Spinal cord (tissue), 10 donors: ENCODE measurements at places on chromosomes 16 and 17.

DNA sequence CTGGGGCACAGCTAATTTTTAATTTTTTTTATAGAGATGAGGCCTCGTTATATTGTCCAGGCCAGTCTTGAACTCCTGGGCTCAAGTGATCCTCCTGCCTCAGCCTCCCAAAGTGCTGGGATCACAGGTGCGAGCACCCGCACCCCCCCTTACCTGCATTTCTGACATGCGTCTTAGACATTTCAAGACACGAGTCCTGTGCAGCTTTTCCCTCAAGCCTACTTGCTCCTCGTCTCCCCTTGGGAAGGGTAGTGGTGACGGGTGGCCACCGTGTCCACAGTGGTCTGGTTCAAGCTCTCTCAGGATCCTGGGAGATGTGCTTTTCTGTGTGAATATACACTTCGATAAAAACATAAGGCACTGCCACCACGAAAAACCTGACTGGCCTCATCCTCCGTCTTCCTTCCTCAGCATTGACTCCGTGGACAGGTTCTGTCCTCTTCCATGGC, 9.6 kb downstream of the CANT1 start:
- DNase-seq, result no peak

GRCh38 chr16:75550211-75550662, 5.8 kb downstream of the TMEM231 start:
- DNase-seq, result peak; percentile 47

DNA sequence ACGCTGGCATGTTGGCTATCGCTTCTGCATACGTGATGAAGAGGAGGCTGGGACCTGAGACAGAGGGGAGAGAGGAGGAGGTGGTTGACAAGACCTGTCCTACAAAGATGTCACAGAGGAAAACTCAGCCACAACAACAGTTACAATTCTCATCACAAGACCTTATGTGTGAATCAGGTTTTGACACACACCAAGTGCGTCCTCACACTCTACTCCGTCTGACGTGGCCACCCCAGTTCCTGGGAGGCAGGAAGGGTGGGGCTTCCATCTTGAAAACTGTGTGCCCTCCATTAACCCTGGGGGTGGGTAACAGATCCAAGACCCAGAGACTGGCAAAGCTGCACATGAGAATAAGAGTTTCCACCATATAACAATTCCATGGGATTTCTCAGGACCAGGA, 24.1 kb downstream of the SLC6A4 start:
- no peak for DNase-seq

DNA sequence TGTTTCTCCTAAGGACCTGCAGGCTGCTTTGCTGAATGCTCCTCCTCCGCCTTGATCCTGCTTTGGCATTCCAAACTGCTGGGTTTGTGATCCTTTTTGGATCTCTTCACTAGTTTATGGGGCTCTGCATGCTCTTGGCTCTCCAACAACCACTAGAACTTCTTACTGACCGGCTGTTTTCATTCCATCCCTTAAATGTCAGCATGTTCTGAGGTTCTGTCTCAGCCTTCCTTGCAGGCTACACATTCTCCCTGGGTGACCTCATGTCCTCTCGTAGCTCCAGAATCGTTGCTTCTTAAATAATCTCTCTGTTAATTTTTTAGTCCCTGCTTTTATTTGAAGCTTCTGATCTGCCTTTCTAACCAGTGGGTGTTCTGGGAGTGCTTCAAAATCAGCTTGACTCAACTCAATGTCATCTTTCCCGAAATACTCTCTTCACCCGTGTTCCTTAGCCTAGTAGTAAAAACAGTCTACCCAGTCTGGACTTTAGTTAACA, 119.0 kb upstream of the HS3ST2 start:
- no peak for DNase-seq

GRCh38 chr17:63446753-63447470, 806 bp upstream of the CYB561 start:
- DNase-seq, result peak; percentile 76

DNA sequence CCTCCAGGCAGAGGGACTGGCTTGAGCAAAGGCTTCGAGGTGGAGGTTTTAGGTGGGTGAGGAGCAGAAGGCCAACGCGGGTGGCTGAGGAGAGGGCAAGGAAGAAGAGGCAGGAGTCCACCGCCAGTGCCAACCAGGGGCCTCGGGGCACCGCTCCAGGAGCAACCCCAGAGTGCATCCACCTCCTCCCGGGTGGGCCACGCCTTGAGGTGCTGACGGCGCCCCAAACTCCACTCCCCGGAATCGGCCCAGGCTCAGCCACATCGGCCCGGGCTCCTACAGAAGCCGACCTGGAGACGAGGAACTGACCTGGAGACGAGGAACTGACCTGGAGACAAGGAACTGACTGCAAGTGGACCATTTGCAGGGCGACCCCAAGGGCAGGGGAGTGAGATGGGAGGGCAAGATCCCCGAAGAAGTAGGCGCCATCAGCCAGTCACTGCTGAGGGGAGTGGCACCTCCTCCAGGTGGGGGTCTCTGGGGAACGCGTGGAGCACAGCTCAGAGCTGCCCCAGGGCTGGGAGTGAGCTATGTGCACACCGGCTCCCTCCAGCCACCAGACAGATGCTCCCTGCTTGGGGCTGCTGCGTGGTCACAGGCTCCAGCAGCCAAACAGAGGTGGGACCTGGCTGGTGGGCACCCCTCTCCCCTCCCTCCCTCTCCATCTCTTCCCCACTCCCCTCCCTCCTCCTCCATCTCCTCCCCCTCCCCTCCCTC, 29.2 kb upstream of the CBFA2T3 start:
- DNase-seq, result no peak

DNA sequence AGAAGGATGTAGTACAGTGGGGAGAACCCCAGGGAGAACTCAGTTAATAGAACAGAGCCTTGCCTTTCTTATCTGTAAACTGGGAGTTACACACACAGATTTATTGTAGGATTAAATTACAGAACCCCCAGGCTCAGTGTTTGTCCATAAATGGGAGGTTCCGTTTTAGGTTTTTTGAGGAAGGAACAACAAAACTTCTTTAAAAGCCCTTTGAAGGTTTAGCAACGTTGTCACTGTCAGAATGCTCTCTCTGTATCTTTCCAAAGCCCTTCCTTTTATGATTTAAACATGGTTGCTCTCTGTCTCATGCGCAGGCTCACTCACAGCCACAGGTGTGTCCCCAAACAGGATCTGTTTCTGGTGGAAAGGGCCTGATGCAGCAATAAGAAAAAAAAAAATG, 9.4 kb upstream of the GNA13 start:
- DNase-seq, result no peak

DNA sequence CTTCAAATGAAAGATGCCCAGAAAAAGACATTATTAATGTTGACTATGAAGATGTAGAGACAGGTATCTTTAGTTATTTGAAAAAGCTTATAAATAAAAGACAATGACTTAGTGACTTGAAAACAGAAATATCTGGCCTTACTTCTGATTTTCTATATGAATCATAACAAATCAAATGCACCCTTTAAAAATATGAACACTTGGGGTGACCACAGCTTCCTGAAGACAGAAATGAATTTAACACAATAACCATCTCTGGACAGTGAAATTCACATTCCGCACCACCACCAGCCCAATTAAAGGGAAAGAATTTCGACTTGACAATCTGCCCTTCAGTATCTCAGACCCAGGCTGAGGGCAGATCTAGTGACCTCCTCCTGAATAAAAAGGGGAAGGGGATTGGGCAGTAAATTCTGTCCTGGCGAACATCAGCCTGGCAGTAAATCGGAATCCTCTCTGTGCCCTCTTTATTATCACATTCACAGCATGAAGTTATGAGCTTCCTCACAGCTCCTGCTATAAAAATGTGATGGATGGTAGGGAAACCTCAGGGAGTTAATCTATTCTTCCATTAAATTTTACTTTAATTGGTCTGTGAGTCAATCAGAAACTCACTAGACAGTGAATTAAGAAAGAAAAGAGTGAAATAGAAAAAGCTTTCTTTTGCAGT, 131.5 kb downstream of the SNX11 start:
- no peak for DNase-seq
